ENCODE measurements at places on chromosomes 4 and X. TPM values are rescaled to one million over a fixed set of nuclear protein-coding genes. Genes with fewer than 3 reads are reported as not detected.

DNA sequence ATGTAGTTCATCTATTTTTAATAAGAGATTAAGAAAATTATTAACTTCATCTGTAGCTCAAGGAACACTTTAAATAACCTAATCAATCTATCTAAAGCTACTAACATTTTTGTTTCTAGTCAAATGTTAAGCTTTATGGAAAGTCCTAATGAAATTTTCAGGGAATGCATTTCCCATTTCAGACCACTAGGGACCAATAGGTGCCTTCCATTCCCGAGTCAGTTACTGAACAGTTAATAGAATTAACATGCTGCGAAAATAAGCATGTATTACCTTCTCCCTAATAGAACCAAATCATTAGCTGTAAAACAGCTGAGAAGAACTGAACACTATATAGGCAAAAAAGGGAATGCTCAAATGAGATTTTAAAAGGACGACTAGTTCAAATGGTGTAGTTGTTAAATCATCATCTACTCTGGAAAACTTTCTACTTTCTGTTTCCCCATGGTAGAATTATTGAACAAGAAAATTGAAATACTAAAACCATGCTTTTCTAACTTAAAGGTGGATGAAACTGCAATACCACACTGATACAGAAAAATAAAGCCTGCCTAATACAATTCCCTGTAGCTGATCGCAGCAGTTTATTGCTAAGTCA lies 22.5 kb downstream of the STX18 start:
- no peaks in the 10 kb centered on the region for H3K36me3 ChIP-seq
- no peak overlapping the region for H3K27ac ChIP-seq
- no peaks in the 10 kb centered on the region for H3K27me3 ChIP-seq
- H3K4me1 ChIP-seq: peaks cover 12% of the 10 kb centered on the region

The RNF113A gene
- 16.9 TPM for total RNA-seq

The FABP2 gene
- total RNA-seq: not detected

DNA sequence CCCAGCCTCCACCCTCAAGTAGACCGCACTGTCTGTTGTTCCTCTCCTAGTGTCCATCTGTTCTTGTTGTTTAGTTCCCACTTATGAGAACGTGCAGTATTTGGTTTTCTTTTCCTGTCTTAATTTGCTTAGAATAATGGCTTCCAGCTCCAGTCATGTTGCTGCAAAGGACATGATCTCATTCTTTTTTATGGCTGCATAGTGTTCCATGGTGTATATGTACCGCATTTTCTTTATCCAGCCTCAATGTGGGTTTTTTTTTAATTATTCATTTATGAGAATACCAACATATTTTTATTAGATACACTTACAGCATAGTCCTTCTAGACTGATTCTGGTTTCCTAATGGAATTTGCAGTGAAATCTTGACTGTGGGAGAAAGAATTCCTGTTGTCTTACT lies 1.3 kb downstream of the VMA21 start:
- no peaks in the 10 kb centered on the region for H3K27me3 ChIP-seq
- DNase-seq: no peak
- H3K36me3 ChIP-seq: peaks cover 14% of the 10 kb centered on the region
- peaks cover 10% of the 10 kb centered on the region for H3K4me1 ChIP-seq
- H3K27ac ChIP-seq: peak overlapping the region; percentile 58
- peak overlapping the region; percentile 87 for H3K4me3 ChIP-seq

GRCh38 chrX:12113321-12113720 lies 25.0 kb upstream of the FRMPD4 start:
- no peak for DNase-seq
- peaks cover 13% of the 10 kb centered on the region for H3K27me3 ChIP-seq
- no peaks in the 10 kb centered on the region for H3K36me3 ChIP-seq
- no peak overlapping the region for H3K4me3 ChIP-seq

DNA sequence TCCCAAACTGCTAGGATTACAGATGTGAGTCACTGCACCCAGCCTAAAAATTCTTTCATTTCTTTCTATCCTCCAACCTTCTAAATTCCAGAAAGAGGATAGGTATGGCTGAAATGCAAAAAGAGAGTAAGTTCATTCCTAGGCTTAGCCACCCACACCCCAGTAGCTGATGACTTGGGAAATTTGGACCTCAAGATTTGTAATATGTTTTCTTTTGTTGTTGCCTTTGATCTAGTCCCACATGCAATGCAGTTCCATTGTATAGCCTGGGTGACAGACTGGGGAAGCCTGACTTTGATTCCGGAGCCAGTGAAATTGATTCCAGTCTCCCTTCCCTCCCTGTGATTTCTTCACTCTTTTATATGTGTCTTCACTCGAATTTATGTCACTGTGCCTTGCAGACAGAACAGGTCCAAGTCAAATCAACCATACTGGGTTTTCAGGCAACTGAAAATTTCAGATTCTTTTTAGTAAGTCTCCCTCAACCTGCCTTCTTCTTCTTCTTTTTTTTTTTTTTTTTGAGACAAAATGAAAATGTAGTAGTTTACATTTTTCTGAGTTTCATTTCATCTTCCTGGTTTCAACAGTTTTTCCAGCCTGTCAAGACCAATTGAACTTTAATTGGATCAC lies 176.2 kb upstream of the RBPJ start:
- H3K4me3 ChIP-seq: no peak overlapping the region
- peaks cover 10% of the 10 kb centered on the region for H3K4me1 ChIP-seq
- peaks cover 15% of the 10 kb centered on the region for H3K27me3 ChIP-seq
- H3K36me3 ChIP-seq: no peaks in the 10 kb centered on the region

The TAF7L gene
- total RNA-seq: not detected
